Activated T-cell treated with anti-CD3 and anti-CD28 coated beads for 1 hour (primary cell): ENCODE measurements at places on chromosomes 6 and 20.

- DNase-seq, result no peak
These were observed 6.5 kb downstream of the TGM6 start for GRCh38 chr20:2387180-2387577.

- no peak for DNase-seq
These were observed 90.2 kb downstream of the DST start for GRCh38 chr6:56552187-56553130.

DNA sequence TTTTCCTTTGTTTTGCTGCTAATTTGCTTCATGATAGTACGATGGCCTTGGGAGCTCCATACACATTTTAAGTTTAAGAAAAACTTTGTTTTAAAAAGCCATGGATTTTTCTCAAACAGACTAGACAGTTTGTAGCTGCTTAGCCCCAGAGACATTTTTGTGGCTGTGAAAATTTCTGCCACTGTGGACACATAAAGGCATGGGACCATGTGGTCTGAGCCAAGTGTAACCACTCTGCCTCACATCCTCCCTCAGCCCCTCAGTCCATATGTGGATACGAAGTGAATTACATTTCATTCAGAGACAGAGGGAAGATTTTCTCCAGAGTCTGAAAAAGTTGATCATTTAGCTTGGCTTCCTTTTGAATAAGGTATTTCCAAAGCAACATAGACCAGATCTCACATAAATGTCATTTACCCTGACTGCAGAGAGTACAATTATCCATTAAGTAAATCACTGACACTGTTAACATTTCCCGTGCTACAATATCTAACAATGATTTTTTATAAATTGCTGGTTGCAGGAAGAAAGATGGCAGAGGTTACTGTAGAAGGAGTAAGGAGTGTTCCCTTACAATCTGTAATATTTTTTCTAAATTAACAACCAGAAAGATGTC, 87.4 kb downstream of the GJA1 start:
- no peak for DNase-seq

- DNase-seq, result peak; percentile 19
These were observed 62.6 kb downstream of the GINS1 start for GRCh38 chr20:25470045-25470444.

DNA sequence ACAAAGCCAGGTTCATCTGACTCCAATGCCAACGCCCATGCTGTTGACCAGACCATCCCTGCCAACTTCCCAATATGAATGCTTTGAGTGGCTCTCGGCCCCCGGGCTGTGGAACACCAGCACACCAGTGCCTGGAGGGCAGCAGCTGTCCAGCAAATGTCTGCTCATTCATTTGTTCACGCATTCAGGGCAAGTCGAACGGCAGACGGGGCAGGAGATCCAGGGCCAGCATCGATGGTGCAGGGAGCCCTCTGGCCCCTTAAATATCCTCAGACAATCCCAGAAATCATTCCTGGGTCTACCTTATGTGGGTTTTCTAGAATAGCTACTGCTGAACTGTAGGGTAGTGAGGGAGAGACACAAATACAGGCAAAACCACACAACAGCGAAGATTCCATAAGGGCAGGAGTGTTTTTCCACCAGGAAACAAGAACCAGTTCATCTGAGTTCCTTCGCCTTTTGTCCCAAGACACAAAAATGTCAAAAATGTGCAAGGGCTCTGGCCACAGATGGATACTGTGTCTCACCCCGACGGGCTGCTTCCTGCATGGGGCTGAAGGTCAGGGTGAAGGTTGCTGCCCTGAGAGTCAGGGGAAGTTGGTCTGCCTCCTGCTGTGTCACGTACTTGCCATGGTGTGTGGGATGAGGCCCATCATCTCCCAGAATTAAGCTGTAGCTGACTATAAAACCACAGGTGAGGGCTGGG, 15.5 kb downstream of the RIPOR3 start:
- no peak for DNase-seq

- no peak for DNase-seq
These were observed 460.3 kb downstream of the UTRN start for GRCh38 chr6:144745439-144745838.

DNA sequence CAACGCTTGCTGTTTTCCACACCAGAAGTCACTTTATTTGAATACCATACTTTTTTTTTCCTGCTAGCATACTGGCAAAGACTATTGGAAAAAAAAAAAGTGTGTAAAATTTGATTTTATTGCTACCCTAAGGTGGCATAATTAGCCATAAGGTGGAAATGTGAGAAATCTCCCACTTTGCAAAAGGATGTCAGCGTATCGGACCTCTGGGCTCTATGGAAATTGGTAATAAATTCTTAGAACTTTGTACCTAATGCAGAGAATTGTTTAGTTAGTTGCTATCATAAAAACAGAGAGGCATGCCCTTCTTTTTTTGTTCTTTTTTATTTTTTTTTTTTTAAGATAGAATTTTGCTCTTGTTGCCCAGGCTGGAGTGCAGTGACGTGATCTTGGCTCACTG, 63.7 kb upstream of the GMDS start:
- no peak for DNase-seq

GRCh38 chr6:21079468-21080048, 514.0 kb upstream of the SOX4 start:
- DNase-seq, result no peak

- no peak for DNase-seq
These were observed 100.1 kb upstream of the ADTRP start for GRCh38 chr6:11878735-11879134.

DNA sequence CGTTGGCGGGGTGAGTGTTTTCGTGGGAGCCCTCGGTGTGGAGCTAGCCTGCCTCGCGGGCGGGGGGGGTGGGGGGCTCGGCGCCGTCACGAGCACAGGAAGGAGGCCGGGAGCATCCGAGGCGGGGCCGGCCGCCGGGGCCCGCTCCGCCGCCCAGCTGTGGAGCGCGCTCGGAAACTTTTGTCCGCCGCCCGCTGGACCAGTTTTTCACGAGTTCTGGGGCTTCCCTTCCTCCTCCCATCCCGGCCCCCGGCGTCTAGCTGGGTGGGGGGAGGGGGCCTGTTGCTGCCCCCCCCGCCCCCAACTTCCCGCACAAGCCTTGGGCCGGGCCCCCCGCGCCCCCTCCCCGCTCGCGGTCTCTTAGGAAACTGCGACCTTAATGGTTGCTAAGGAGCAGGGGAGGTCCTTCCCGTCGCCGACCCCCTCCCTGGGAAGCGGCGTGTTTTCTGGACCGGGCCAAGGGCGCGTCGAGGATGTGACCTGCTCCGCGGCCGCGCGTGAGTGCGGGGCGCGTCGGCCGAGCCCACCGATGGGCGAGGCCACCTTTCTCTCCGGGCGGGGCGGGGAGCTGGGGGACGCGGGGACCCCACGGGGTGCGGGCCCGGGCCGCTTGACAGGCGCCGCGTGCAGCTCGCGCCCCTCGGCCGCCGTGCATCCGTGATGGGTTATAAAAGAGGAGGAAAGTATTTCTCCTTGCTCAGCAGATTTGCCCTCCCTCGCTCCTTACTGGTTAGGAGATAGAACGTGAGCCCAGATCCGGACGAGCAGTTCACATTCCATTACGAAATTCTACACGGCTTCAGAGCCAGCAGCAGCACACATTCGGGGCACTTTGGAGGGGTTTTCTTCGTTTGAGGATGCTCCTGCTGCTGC, 1.4 kb downstream of the RREB1 start:
- DNase-seq, result peak; percentile 19

DNA sequence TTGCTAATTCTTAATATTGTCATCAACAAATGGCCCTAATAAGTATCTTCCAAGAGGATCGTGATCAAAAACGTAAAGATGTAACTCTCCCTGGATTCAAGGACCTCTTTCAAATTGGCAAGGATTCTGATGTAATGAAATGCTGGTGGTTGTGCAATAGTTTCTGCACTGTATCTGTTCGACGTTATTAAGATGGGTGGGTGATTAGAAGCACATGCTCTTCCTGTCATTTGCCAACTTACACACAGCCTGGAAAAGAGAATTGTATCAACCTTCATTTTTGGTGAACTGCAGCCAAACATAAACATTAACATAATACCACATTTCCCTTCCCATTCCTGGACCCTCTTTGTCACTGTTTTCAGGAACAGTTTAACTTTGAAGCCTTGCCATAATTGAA, 9.8 kb downstream of the FOXQ1 start:
- DNase-seq, result no peak

GRCh38 chr6:128520436-128521281, at the start of gene PTPRK:
PTPRK (minus strand) TSS chr6:128520599; CDS start chr6:128520358, 241 bp downstream.
- peak; percentile 76 for DNase-seq

- no peak for DNase-seq
These were observed 40.6 kb downstream of the CTNNBL1 start for GRCh38 chr20:37734228-37734985.

DNA sequence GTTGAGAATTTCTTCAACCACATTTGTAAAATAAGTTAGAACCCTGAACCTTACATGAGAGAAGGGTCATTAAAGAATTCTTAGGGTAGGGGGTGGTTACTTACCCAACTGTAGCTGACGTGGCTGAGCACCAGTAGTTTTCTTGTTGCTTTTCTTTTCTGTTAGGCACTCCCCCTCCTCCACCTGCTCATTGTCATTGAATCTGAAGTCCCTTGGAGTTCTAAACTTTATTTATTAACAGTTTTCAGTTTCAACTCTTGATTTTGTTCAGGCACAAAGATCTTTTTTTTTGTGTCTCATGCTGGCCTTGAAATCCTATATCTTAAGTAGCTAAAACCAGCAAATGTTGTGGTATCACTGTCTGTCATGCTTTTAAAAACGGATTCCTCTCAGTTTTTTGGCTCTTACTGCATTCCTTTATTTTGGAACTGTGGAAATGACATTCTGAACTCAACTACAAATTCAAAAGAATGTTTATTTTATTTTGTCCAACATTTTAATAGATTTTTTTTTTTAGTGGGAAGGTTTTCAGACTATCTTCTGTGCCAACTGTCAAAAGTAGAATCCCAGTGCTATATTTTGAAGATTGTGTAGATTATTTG, 465.2 kb downstream of the PHF3 start:
- DNase-seq, result no peak

GRCh38 chr6:13763740-13764381, 50.5 kb downstream of the MCUR1 start:
- no peak for DNase-seq

GRCh38 chr6:46893648-46894047, 28.1 kb downstream of the ADGRF5 start:
- no peak for DNase-seq

- DNase-seq, result no peak
These were observed 47.4 kb upstream of the SAMD3 start for GRCh38 chr6:130269969-130270635.

GRCh38 chr6:13649393-13649792, 34.3 kb downstream of the NOL7 start:
- no peak for DNase-seq

- no peak for DNase-seq
These were observed 1.2 kb upstream of the TSPYL1 start for GRCh38 chr6:116280933-116281316.

DNA sequence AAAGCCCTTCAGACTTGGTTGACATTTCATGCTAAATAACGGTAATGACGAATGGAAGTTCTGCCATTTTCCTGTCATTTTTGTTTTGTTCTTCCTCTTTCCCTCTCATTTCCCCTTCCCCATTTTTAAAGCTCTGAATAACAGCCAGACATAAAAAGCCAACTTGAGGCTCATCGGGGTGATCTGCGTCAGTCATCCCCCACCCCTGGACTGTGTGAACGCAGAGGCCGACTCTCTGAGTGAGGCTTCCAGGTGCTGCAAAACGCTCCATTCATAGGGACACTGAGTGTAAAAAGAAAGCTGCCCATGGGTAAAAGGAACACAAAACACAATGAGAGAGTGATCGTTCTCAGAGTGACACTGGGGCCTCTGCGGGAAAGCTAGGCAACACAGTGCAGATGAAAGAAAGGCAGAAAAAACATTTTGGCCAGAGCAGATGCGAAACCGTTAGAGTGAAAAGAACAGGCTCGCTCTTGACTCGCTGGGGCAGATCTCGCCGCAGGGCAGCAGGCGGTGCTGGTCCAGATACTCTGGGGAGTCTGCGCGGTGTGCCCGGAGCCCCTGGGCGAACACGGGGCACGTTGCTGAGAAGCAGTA, 684.8 kb downstream of the QKI start:
- no peak for DNase-seq

DNA sequence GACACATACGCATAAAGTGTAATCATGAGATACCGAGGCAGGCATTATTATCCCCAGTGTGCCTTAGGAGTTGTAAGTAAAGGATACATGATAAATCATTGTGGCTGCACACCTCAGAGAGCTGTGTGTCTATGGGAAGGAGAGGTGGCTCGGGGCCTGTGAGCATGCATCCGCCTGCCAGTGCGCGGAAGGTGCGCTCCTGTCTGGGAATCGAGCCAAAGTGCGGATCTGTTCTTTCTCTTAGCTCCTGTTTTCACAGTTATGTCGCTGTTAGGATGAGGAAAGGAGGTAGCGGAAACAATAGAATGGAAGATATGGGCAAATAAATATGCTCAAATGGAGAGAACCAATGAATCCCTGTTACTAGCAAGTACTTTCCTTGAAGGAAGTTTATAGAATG, 98.0 kb downstream of the ANKRD6 start:
- DNase-seq, result no peak

GRCh38 chr6:12013307-12013719, 1.2 kb downstream of the HIVEP1 start:
- DNase-seq, result no peak

DNA sequence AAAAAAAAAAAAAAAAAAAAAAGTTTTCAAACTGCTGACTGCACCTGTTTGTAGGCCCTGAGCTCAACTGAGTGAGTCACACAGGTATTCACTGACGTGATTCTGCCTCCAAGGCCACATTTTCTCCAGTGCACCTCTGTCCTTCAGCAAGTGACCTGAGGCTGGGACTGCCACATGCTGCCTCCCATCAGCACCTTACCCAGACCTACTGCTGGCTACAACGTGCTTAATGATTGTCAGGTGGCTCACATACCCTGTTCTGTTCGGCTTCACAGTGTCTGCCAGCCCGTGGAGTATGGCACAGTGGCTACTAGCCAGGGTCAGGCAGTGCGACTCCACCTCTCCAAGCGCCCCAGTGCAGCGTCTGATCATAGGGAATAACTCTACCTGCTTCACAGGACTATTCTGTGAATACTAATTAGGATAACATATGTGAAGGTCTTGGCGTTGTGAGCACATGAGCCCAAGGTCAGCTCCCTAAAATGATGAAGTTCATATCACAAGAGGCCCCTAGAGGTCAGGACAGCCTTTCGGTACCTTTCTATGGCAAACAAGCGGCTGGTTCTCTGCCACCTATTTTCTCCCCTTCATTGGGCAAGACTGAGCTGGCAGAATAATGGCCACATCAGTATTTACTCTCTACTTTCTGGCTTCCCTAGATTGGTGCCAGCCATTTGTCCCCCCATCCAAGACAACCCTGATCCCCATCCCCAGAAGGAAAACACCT, 28.1 kb downstream of the RIPOR3 start:
- no peak for DNase-seq
